ENCODE measurements at places on chromosomes 11 and 22. TPM values are rescaled to one million over a fixed set of nuclear protein-coding genes. Genes with fewer than 3 reads are reported as not detected.

Gene CYP2D6
- total RNA-seq = 1.4 TPM

Gene GLYATL1
- total RNA-seq = 9.4 TPM

DNA sequence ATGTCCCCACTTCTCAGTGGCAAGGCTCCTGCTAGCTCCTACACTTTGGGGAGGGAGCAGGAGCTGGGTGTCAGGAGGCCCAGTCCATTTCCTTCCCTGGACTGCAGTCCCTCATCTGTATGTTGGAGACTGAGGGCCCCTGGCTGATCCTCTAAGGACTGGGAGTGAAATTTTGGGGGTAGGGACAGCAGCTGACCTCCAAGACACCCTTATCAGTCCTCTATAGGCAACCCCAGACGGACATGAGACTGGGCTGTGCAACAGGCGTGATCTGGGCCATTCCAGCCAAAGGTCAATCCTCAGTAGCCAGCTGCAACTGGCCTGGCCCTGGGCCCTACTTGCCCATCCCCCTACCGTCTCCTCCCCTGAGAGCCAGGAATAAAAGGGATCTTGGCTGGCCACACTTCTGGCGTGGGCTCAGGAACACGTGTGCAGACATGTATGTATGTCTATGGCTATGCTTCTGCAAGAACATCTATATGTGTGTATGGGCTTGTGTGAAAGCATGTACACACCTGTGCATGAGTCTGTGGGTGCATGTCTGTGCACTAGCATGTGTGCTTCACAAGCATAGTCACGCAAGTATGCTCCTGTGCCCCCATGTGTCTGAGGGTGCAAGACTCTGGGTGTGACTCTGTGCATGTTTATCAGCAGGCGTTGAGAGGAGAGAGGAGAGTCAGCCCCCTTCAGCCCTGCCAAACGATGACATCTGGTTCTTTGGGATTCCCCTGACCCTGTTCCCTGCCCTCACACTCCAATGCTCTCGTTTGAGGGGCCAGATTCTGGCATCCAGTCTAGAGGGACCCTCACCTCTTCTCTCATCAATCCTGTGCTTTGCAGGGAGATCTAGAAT lies 24.6 kb upstream of the DGAT2 start:
- no peak for DNase-seq

DNA sequence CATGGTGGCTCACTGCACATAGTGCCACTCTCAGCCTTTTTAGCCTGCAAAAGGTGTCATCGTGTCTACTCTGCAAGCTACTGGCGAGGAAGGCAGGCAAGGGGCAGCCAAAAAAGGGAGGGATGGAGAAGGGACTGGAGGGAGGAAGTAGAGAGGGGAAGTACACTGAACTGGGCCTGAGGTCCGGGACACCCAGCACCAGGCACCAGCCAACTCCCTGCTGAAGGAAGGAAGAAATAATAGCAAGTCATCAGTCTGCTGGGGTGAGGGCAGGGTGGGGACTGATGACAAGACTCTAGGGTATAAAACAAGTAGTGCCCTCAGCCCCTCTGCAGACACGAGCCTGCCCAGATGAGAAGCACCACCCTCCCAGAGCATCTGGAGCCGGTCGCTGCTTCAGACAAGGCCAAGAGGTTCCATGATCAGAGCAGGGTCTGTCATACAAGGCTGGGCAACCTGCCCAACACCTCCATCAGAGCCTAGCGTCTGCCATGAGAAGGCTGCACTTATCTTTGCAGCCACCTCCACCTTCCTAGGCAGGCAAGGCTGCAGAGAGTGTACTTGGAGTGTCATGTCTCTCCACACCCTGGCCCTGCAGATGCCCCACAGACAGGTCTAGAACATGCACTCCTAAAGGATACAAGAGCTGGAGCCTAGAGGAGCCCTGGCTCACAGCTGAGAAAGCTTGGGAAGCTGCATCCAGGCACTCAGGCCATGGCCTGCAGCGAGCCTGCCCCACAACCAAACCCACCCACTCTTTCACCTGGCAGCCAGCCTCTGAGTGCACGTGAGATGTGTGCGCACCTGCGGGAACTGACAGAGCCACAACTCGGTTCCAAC lies 9.0 kb upstream of the COMT start:
- no peak for DNase-seq

GRCh38 chr22:50739279-50739691 lies 1.3 kb downstream of the ACR start:
- peak; percentile 10 for DNase-seq

DNA sequence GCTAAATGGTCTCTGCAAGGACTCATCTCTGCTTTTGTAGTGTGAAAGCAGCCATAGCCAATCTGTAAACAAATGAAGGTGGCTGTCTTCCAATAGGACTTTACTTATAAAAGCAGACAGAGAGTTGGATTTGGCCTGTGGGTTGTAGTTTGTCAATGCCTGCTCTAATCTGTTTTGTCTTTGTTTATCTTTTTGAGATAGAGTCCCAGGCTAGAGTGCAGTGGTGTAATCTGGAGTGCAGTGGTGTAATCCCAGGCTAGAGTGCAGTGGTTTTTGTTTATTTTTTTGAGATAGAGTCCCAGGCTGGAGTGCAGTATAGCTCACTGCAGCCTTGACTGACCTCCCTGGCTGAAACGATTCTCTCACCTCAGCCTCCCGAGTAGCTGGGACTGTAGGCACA lies 8.6 kb downstream of the PPP6R3 start:
- no peak for DNase-seq

GRCh38 chr11:123707606-123708205 lies 33.8 kb downstream of the ZNF202 start:
- DNase-seq = peak; percentile 71

- no peak for DNase-seq
Observed at GRCh38 chr22:47295226-47295901, 532.9 kb downstream of the TBC1D22A start.

DNA sequence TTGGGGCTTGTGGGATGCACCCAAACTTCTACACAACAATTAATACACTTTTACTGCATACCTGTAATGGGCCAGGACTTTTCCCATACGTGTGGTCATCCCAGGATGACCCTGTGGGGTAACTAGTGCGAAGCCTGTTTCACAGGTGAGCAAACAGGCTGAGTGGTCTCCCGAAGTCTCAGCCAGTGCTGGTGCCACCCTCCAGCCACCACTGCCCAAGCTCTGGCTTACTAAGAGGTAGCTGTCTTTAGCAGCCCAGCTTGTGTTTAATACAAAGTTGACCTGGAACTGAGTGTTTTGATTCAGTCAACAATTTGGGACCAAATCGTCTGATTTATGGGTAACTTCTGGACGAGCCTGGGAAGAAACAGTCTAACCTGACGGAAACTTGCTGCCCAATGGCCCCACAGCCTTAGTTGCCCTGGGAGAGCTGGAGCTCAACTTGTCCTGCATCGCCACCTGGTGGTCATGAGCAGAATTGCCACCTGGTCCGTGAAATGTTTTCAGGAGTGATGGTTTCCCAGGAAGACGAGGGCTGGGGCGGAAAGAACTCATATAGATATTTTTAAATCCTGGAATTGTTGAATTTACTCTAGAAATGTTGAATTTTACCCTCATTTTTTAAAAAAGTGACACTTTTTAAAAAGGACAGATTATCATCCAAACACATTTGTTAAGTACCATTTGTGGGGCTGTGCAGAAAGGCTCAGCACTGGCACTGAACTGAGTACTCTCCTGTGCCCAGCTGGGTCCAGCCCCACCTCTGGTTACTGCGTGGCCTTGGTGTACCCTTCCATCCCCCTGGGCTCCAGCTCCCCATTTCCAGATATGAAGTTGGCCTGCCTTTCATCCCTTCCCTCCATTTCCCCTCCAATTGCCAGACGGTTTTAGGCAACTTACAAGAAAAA lies 95.5 kb upstream of the PARVA start:
- DNase-seq = peak; percentile 89
